ENCODE measurements at places on chromosomes 3 and 15.

- DNase-seq = no peak
Observed at GRCh38 chr15:49501586-49501985, 78.5 kb downstream of the FGF7 start.

DNA sequence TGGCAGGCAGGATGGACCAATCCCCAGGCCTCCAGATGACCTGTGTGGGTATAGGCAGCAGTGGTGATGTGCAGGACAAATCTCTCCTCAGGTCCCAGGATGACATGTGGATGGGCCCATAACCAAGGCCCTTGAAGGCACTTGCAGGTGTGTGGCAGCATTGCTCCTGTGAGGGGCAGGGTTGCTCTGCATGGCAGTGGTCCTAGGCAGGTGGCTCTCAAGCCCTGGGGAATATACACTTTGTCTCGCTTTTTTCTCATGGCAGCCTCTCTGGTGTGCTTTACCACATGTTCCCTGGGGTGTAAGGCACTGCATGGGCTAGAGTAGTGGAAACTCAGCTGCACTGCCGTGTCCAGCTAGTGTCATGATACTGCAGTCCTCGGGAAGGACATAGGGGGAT, 503.6 kb downstream of the UNC13C start:
- no peak for DNase-seq

- DNase-seq = no peak
Observed at GRCh38 chr3:110654843-110655502, 416.6 kb upstream of the NECTIN3 start.

DNA sequence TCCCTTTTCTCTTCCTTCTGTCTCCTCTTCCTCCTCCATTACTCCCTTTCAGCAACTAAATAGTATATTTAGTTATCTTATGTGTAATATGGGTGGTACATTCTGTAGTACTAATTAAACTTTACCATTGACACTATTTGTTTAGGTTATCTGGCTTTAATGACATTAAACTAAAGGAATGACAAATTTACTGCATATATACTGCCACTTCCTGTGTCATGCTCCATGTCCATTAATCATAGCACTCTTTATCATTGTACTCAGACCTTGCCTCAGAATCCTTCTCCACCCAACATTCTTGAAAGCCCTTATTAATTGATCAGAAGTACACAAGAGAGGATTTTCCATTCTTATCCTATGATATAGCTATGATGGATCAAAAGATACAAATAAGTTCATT, 244.2 kb downstream of the NAALADL2 start:
- DNase-seq = no peak

GRCh38 chr15:74451861-74452835, 8.8 kb downstream of the UBL7 start:
- no peak for DNase-seq
